Activated naive CD4-positive, alpha-beta T cell (primary cell): ENCODE measurements at places on chromosomes 13 and 19.

DNA sequence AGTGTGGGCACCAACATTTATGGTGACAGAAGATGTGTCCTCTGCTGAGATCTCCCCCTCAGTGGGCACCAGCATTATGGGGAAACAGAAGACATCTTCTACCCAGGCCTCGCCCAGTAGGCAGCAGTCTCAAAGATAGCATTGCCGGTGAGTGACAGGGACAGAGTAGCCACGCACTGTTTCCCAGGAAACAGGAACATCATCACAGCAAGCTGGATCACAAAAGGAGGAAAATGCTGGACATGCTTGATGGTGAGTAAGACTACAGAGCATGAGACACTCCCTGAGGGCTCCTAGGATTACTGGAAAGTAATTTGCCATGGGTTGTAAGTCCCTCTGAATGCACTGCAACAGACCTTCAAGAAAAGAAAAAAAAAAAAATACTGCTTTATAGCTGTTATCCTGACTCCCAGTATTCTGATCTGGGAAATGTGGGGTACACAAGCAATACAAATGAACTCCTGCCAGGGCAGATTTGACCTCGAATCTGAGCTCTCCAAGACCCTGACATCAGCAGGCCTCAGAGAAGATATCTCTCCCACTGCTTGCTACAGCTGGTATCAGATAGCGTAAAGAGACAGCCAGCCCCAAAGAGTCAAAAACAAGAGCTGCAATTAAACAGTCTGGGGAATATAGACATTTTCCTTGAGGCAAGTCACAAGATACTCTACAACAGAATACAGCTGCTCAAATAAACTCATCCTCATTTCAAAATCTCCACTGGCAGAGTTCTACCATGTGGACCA lies 180.4 kb downstream of the RBM26 start:
- DNase-seq: no peak

- DNase-seq: no peak
These were observed 383.3 kb downstream of the DACH1 start for GRCh38 chr13:71483733-71484132.

DNA sequence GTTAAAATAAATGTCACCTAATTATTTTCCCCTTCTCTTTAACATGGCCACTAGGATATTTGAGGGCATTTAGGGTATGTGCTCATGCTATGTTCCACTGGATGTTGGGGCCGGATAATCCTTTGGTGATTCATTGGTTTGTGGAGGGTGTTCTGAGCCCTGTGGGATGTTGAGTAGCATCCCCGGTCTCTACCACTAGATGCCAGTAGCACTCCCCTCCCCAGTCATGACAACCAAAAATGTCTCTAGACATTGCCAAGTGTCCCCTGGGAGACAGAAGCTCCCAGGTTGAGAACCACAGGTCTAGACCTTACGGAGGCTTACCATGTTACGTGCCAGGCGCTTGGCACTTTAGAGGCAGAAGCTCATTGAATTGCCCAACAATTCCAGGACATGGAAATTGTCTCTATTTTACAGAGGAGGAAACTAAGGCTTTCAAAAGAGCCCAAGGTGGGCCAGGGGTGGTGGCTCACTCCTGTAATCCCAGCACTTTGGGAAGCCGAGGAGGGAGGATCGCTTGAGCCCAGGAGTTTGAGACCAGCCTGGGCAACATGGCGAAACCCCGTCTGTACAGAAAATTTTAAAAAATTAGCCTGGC lies 14.1 kb downstream of the SHANK1 start:
- DNase-seq: no peak

DNA sequence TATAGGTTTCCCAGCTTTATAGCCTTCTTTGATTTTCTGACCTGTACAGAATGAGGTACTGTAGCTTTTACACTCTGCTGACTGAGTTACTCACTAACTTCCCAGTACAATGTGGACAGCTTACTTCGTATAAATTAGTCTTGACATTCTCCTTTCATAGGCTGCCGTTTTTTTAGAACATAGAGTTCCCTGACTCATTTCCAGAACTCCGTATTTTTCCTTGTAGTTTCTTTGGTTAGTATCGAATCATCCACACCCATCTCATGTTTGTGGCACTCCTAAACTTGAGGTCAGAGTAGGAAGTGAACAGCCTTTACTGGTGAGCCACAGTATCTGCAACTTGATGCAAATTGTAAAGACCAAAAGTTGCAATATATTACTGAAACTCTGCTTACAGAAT lies 303.9 kb downstream of the SLITRK5 start:
- no peak for DNase-seq

- peak; percentile 77 for DNase-seq
These were observed at the start of gene PEX11G for GRCh38 chr19:7488736-7489353. Gene PEX11G (minus strand): TSS chr19:7489035. CDS start chr19:7489010, 25 bp downstream.

DNA sequence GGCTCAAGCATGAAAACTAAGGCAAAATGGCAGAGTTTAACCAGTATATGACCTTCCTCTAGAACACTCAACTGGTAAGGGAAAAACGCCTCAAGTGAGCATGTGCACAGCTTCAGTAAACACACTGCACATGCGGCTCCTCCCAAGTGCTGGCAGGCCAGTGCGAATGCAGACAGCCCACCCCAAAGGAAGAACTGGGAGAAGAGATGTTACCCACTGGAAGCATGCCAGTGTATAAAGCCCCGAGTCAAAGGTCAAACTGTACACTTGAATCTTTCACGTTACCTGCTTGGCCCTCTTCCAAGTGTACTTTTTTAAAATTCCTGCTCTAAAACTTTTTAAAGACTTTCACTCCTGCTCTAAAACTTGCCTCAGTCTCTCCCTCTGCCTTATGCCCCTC lies 19.2 kb upstream of the RCBTB1 start:
- DNase-seq: no peak

DNA sequence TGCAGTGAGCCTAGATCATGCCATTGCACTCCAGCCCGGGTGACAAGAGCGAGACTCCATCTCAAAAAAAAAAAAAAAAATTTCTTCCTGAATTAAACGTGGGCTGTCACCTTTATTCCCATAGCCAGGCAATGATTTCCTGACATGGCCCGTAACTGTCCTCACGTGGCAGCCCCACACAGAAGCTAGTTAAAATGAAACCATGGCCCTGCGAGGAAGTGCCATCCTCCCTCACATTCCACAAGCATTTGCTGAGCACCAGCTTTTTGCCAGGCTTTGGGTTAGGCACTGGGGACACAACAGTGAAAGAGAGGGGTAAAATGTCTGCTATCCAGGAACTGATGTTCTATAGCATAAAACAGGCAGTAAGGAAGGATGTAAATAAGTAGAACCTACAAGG lies 13.2 kb upstream of the FBXO27 start:
- DNase-seq: no peak

- DNase-seq: no peak
These were observed 613.7 kb downstream of the OLFM4 start for GRCh38 chr13:53642306-53642705.

GRCh38 chr13:46961719-46962118 lies 64.9 kb upstream of the HTR2A start:
- no peak for DNase-seq

DNA sequence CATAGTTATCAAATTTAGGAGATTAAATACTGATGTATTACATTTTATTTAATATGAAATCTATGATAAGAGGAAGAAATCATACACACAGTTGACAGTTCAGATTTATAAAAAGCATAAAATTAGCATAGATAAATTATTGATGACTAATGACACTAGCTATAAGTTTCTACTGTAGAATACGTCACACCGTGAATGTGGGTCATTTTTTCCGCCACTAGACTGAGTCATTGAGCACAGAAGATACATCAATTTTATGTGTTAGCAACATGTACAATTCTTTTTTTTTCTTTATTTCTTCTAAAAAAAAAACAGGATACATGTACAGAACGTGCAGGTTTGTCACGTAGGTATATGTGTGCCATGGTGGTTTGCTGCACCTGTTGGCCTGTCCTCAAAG lies 22.2 kb downstream of the AP2S1 start:
- DNase-seq: no peak

DNA sequence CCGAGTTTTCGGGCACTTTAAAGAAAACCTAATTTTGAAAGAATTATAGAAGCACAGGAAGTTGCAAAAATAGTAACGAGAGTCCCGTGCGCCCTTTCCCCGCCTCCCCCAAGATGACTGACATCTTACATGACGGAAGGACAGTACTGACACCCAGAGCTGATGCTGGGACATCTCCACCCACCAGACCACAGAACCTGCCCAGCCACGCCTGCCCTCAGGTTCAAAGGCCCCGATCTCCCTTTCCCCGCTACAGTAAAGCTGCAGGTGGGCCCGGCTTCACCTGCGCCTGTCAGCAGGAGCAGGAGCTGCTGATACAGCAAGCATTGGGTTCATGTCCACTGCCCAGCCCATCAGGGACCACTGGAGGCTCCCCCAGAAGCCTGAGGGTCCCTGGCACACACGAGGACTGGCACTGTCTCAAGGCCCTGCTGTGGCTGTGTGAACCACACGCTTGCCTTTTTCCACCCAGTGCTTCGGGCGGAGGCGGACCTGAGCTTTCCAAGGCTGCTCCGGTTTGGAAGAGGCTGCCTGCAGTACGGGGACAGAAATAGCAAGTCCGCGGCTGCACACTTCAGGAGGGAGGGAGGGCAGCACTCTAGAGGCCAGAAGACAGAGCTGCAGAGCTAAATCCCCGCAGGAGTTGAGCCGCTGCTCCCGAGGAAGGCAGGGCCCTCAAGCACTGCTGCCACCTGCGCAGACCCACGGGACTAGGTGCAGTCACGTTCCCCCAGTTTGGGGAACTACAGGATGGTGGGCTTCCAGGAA lies 8.7 kb downstream of the MAP2K2 start:
- peak; percentile 43 for DNase-seq

DNA sequence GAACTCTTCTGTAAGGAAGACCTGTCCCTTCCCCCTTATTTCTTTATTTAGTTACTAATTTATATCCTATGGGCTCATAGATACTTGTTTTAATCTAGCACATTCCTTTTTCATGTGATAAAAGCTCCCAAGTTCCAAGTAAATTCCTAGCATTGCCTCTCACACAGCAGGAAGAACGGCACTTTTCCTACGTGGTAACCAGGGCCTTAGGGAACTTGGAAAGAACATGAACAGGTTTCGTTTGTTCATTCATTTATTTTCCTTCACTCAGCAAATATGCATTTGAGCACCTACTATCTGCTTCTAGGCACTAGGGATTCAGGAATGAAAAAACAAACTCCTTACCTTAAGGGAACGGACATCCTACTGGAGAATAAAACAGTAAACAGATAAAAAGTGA lies 125.1 kb downstream of the SIPA1L3 start:
- DNase-seq: no peak

GRCh38 chr19:7382694-7383093 lies 34.0 kb downstream of the ARHGEF18 start:
- DNase-seq: no peak

DNA sequence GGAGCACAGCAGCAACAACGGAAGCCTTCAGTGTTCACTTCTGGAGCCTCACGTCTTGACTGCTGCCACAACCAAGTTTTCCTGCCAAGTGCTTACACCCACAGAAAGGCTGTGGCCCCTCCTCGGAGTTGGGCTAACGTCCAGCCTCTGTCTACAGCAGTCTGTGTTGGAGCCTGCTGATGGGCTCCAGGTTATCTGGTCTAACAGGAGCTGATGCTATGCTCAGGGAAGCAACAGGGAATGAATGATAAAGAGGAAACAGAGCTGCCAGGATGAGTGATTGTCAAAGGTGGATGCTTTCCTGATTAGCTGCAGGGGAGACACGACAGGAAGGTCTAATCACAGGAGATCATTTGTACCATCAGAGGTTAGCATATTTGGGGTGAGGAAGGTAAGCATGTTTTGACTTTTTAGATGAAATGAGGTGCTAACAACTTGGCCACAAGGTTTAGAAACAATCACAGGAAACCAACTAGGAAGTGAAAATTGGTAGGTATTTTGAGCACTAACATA lies 53.8 kb upstream of the RCBTB2 start:
- DNase-seq: no peak

- DNase-seq: no peak
These were observed 23.5 kb downstream of the ENOX1 start for GRCh38 chr13:43763143-43763759.

DNA sequence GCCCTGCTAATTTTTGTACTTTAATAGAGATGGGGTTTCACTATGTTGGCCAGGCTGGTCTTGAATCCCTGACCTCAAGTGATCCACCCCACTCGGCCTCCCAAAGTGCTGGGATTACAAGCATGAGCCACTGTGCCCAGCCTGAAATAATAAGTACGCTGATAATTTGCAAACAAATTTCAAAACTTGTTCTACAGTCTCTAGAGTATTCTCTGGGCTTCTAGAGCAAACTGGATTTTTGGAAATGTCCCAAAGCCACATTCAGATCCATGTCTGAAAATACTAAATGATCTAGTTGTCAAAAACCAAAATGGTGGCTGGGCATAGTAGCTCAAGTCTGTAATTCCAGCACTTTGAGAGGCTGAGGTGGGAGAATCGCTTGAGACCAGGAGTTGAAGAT lies 39.9 kb upstream of the PSPC1 start:
- no peak for DNase-seq

GRCh38 chr13:99339230-99339721 lies 32.1 kb upstream of the GPR183 start:
- no peak for DNase-seq

GRCh38 chr13:46192412-46192811 lies 10.4 kb upstream of the LCP1 start:
- DNase-seq: no peak

GRCh38 chr13:23743278-23744076 lies 145.7 kb downstream of the MIPEP start:
- no peak for DNase-seq

- DNase-seq: no peak
These were observed 967 bp upstream of the TPT1 start for GRCh38 chr13:45341799-45342500.

GRCh38 chr19:57841122-57841763 lies 8.4 kb upstream of the ZNF587 start:
- DNase-seq: no peak

DNA sequence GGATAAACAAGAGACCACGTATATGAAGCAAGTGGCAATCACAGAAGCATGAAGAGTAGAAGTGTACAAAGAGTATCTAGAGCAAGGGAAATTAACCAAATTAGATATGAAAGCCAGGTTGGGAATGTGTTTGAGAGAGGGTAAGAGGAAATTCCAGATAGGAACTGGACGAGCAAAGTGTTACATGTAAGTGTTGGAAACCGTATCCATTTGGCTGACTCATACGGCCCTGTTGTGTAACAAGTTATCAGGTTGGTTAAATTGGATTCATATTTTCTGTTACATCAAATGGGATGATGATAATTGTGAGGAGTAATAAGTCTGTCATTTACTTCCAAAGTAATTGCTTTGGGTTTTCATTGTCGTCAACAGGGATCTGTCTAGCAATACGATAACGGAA lies 46.7 kb downstream of the RXFP2 start:
- DNase-seq: no peak

DNA sequence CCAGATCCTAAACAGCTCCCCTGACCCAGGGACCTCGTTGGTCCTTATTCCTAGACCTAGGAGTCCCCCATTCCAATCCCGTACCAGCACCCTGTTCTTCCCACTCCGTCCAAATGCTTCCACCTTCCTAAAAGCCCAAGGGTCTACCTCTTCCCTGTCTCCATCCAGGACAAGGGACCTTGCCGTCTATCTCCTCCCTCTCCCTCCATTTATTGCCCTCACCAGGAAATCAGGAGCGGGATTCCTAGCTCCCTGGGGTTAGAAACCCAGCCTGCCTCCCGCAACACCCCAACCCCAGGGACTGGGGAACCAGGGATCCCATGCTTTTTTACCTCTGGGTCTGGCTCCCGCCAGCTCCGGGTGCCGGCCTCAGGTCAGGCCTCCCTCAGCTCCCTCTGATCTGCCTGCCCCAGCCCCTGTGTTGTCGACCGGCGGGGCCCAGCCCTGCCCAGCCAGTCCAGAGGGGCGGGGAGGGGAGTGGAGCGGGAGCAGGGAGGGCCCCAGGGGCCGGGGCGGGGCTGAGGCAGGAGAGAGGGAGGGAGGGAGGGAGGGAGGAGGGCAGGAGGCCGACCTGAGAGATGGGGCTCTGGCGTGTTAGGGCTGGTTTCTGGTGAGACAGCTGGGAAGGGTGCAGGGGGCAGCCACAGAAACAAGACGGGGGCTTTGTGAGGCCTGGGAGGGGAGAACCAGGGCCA lies at the start of gene B3GNT8:
TSS of gene B3GNT8 (minus strand) at position 423 of the 695 bp plus-strand sequence. CDS start 596 bp downstream, outside the sequence.
- DNase-seq: no peak
